ENCODE measurements at places on chromosomes 6 and 20. TPM values are rescaled to one million over a fixed set of nuclear protein-coding genes. Genes with fewer than 3 reads are reported as not detected.

DNA sequence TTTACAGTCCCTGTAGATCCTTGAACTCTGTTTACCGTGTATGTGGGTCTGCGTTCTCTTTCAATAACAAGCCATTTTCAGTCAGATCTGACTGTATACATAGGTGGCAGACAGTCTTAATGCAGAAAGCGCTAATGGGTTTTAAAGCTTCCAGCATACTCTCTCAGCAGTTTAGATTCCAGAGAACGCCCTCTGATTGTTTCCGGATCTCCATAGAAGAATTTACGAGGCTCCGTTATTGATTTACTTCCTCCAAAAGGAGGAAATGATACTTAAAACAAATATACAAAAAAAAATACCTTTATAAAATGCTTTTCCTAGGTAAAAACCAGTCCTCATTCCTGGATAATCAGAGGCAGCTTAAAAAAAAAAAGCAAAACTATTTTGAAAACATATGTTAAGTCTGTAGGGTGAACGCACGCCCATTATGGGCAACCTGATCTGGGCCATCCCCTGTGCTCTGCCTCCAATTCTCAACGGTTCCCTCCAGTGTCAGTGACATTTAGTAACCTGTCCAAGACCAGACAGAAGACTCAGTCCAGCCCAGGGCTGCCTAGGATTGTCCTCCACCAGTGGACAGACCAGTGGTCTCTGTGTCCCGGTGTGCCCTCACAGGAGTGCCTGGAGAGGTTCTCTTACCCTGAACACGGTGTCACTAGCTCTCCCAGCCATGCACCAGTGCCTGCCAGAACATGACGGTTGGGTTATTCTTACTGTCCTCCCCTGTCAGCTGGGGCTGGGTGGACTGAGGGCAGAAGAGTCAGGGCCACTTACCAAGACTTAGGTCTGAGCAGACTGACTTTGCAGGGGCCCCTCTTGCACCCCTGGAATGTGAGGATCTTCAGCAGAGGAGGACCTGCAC, 217.3 kb downstream of the ARID1B start:
- H3K4me3 ChIP-seq, result no peak overlapping the region
- peaks cover 13% of the 10 kb centered on the region for H3K4me1 ChIP-seq
- no peak overlapping the region for H3K27ac ChIP-seq
- H3K36me3 ChIP-seq, result no peaks in the 10 kb centered on the region

The SDCBP2 gene
- 18.3 TPM for total RNA-seq

The BYSL gene
- 14.3 TPM for total RNA-seq

- H3K36me3 ChIP-seq, result no peaks in the 10 kb centered on the region
- no peaks in the 10 kb centered on the region for H3K4me1 ChIP-seq
- H3K27me3 ChIP-seq, result no peaks in the 10 kb centered on the region
- no peak for DNase-seq
Observed at GRCh38 chr6:166599205-166599604, 12.7 kb upstream of the RAMACL start.

The PACRG gene
- 7.4 TPM for total RNA-seq

DNA sequence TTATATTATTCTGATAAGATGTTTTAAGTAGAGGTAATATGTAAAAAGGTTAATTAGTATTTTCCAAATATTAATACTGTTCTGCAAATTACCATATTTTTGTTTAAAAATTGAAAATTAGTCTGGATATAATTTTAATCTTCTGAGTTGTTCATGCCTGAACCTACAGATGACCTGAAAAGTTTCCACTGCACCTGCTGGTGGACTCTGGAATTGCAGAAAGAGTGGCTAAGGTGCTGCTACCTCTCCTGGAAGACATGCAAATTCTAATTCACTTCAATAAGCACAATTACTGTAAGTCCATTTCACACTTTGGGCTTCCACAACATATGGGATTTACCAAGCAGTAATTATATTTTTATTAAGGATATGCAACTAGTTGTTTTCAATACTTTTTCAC, 77.7 kb upstream of the OLIG3 start:
- no peak for DNase-seq
- H3K27me3 ChIP-seq, result no peaks in the 10 kb centered on the region
- H3K4me3 ChIP-seq, result no peak overlapping the region
- no peaks in the 10 kb centered on the region for H3K36me3 ChIP-seq
